Activated T-helper 2 cell treated with anti-CD3 and anti-CD28 coated beads, Interferon-gamma antibody, Interleukin-2, Interleukin-4, amounts not matched to agents 10 μg/mL and 5 μg/mL and 100 μg/mL, durations not matched to agents 14 hours and 24 hours and 36 hours (primary cell): ENCODE measurements at places on chromosomes 6 and 20.

- H3K36me3 ChIP-seq, result no peaks in the 10 kb centered on the region
- no peak overlapping the region for H3K27ac ChIP-seq
- DNase-seq, result no peak
- no peak overlapping the region for H3K4me3 ChIP-seq
These were observed 9.6 kb upstream of the SLC2A10 start for GRCh38 chr20:46699651-46700359.

DNA sequence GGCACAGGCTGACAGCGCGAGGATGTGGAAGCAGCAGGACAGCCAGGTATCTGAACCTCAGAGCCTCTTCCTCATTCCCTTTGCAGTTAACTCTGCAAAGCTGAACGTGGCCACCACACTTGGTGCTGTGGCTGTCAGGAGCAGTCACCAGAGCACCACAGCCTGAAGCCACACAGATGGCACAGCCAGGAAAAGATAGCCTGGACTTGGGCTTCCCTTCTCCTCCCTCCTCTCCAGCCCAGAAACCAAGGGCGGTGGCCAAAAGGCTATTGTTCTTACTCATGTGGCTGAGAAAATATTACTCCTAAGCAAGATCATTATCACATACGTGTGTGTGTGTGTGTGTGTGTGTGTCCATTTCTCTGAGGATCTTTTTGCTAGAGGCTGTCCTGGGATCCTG lies 39.8 kb downstream of the CD164 start:
- H3K4me3 ChIP-seq, result no peak overlapping the region
- no peak overlapping the region for H3K27ac ChIP-seq
- no peak for DNase-seq

DNA sequence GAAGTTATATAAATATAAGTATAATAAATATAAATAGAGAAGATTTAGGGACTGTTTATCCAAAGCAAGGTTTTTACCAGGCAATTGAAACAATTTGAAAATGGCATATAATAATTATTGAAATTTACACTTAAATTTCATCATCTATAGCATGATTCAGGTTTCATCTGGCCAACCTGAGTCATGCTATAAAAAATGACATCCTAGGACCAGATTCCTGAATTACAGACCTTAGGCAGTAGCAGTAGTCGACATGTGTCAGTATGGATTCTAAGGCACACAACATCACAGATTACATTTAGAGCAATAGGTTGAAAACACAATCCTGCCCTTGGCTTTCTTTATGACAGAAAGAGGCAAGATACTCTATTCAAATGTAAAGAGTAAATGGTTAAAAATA lies 592.3 kb downstream of the PHF3 start:
- no peaks in the 10 kb centered on the region for H3K4me1 ChIP-seq
- DNase-seq, result no peak
- no peak overlapping the region for H3K4me3 ChIP-seq
- no peak overlapping the region for H3K27ac ChIP-seq
- H3K27me3 ChIP-seq, result no peaks in the 10 kb centered on the region
- no peaks in the 10 kb centered on the region for H3K36me3 ChIP-seq

DNA sequence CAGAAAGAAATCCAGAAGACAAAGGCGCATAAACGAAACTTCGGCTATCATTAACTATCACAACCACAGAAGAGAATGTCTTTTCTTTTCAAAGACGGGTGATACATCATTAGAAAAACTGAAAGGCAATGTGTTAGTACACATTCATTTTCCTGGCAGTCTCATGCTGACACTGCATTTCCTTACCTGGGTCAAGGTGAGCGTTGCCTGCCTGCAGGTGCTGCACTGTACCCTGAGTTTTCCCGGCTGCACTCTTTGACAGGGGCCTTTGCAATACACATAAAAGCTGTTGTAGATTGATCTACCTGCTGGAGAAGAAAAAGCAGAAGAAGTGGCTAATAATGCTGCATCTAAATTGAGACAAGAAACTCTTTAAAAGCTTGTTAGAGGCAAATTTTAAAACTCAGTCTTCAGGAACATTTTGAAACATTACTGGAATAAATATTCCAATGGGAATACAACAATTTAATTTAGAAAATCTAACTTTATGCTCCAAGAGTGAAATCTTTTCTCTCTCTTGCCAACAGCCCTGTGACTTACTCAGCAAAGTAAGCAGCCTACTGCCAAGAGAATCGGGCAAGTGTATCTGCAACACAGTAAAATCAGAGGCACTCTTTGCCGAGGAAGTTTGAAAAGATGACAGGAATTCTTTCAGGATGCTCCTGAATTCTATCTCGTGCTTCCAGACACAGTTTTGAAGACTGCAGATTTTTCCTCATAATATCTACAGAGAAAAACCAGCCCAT lies 526.4 kb downstream of the PRKN start:
- no peak for DNase-seq
- no peak overlapping the region for H3K27ac ChIP-seq
- no peaks in the 10 kb centered on the region for H3K4me1 ChIP-seq
- no peaks in the 10 kb centered on the region for H3K27me3 ChIP-seq

DNA sequence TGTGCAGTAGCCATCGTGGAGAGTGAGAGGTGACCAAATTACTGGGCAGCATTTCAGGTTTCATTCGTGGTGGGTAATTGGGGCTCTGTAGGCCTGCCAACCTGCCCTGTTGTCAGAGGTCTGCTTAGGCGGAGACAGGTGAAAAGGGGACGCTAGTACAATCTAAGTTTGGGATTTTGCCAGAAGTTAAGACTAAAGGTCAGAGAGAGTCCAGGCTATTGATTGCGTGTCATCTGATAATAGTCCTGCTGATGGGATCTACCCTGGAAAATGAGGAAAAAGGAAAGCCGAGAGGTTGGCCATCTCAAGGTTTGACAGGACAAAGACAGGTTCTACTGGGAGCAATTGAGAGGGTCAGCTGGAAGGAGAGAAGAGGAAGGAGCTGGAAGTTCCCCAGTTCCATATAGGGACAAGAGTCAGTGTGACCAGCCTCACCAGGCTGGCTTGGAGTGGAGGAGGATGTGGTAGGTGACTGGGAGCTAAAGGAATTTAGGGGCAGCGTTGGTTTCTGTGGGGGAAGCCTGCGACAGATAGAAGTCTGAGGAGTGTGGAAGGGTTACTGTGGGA lies 10.9 kb downstream of the ARFGEF2 start:
- H3K4me3 ChIP-seq, result no peak overlapping the region
- H3K36me3 ChIP-seq, result peaks cover 3% of the 10 kb centered on the region
- H3K27me3 ChIP-seq, result no peaks in the 10 kb centered on the region
- no peak overlapping the region for H3K27ac ChIP-seq

DNA sequence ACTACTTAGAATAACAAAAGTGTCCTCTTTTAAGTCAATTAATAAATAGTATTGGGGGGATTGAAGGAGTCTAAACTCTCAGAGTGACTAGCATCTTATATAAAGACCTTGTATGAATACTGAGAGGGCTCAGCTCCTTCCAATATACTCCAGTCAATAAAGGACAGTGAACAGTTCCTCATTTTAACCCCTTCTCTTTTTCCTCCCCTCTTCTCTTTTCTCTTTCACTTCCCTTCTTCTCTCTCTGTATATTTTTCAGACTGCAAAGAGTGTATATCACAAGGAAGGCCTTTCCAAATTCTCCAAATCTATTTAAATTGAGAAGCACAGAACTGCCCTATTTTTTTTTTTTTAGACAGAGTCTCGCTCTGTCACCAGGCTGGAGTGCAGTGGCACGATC lies 99.5 kb downstream of the CD164 start:
- no peak overlapping the region for H3K4me3 ChIP-seq
- H3K27me3 ChIP-seq, result peaks cover 8% of the 10 kb centered on the region
- DNase-seq, result no peak

GRCh38 chr6:167125410-167125809 lies 2.5 kb downstream of the CCR6 start:
- no peak overlapping the region for H3K27ac ChIP-seq
- H3K27me3 ChIP-seq, result peaks cover 5% of the 10 kb centered on the region
- no peaks in the 10 kb centered on the region for H3K36me3 ChIP-seq
- H3K4me3 ChIP-seq, result no peak overlapping the region
- no peaks in the 10 kb centered on the region for H3K4me1 ChIP-seq
- DNase-seq, result no peak

DNA sequence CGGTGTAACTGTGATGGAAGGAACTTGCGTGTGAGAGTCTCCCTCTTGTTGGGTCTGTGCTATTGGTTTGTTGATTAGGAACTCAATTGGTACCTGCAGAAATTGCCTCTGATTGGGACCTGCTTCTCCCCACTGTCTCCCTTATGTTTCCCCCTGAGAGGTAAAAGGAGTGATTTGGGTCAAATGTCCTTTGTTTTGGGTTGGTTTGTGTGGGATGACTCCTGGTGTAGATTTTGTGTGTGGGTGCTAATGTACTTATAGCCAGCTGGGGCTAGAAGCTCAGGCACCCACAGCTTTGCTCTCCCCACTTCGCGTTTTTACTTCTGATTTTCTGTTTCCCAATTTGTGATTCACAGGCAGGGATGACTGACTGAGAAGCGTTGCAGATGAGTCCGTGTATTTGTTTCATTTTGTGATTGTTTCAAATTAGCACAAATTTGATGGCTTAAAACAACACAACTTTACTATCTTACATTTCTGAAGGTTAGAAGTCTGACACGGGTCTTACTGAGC lies 79.1 kb downstream of the UTRN start:
- no peaks in the 10 kb centered on the region for H3K27me3 ChIP-seq
- peak overlapping the region; percentile 52 for H3K27ac ChIP-seq
- peaks cover 37% of the 10 kb centered on the region for H3K4me1 ChIP-seq
- DNase-seq, result no peak

DNA sequence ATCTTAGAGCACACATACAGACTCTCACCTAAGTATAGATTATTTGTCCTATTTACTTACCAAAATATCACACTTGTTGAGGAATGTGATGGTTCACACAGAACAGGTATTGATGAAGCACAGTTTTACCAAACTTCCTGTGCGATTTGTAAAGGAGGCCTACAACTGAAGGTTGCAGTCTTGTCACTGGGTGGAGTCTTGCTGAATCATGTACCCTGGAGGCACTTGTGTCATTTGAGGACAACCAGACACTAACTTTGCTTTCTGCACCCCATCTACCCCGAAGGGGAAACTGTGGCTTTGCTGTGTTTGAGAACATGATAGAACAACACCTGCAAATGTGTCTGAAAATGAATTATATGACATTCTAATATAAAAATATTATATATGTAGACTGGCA lies 32.4 kb upstream of the HINT3 start:
- H3K4me3 ChIP-seq, result no peak overlapping the region
- peaks cover 75% of the 10 kb centered on the region for H3K36me3 ChIP-seq
- peaks cover 41% of the 10 kb centered on the region for H3K4me1 ChIP-seq
- H3K27ac ChIP-seq, result peak overlapping the region; percentile 4

DNA sequence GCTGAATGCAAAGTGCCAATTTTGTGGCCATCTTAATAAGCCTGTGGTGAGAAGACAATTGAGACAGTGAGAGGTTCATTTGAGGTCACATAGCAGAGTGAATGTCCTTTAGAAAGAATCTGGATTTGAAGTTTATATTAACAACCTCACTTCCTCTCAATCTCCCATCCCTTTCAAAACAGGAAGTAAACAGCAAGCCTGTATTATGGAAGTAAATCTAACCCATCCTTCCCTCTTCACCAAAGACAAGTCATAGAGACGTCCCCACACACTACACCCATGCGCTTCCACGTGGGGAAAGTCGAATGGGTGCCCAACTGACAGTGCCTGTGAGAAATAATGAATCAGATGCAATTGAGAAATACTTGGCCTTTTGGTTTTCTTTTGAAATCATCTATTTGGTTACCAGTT lies 28.8 kb upstream of the CCND3 start:
- no peak for DNase-seq
- no peaks in the 10 kb centered on the region for H3K27me3 ChIP-seq
- H3K4me3 ChIP-seq, result peak overlapping the region; percentile 14
- peaks cover 5% of the 10 kb centered on the region for H3K36me3 ChIP-seq

- H3K27me3 ChIP-seq, result peaks cover 6% of the 10 kb centered on the region
- no peaks in the 10 kb centered on the region for H3K4me1 ChIP-seq
- no peaks in the 10 kb centered on the region for H3K36me3 ChIP-seq
- H3K27ac ChIP-seq, result no peak overlapping the region
- no peak for DNase-seq
These were observed 192.6 kb upstream of the GGTLC1 start for GRCh38 chr20:24181151-24181550.

DNA sequence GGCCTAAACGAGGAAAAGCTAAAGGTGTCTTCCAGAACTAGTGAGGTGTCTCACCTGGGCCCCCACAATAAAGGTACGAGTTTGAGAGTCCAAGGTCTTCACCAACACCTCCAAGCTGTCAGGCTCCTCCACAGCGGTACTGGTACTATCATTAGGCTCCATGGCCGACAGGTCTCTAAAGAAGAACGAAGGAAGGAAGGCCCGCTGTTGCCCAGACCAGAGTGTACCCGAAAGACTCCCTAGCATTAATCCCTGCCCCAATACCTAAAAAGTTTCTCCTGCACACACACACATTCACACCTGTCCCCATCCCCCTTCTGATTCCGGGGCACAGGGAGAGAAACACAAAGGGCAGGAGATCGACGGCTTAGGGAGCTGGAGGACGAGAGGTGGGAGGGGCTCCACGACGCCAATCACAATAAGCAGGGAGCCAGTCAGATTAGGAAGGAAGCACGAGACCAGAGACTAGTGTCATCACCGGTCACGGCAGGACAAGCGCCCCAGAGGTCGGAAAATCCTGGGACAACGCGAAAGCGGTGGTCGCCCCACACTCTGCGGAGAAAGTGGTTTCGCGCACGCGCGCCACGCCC lies 764 bp downstream of the BAG6 start:
- H3K4me3 ChIP-seq, result peak overlapping the region; percentile 87
- no peak for DNase-seq
- H3K27ac ChIP-seq, result peak overlapping the region; percentile 100
- peaks cover 34% of the 10 kb centered on the region for H3K4me1 ChIP-seq
- no peaks in the 10 kb centered on the region for H3K27me3 ChIP-seq

GRCh38 chr6:40931931-40932330 lies 107.1 kb downstream of the UNC5CL start:
- no peaks in the 10 kb centered on the region for H3K36me3 ChIP-seq
- H3K4me3 ChIP-seq, result no peak overlapping the region
- peaks cover 11% of the 10 kb centered on the region for H3K27me3 ChIP-seq
- DNase-seq, result no peak
- no peak overlapping the region for H3K27ac ChIP-seq

DNA sequence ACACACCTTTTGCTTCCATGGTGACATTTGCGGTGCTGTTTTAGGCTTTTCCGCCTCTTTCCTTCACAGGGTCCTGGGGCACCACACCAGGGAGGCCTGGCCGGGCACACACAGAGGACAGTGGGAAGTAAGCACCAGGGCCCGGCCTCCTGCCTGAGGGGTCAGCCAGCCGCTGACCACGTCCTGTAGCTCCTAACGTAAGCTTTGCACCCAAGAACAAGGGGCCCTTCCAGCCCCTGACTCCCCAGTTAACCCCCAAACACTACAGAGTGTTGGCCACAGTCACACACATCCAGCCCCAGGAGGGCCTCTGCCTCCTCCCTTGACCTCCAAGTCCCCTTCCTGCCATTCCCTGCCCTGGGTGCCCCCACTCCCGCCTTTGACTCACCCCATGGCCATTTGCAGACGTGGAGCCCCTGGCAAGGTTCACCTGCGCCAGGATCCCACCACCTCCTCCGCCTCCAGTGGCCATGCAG lies 54.7 kb downstream of the YTHDF1 start:
- no peak for DNase-seq
- no peaks in the 10 kb centered on the region for H3K4me1 ChIP-seq
- H3K36me3 ChIP-seq, result no peaks in the 10 kb centered on the region
- H3K4me3 ChIP-seq, result no peak overlapping the region
- H3K27me3 ChIP-seq, result no peaks in the 10 kb centered on the region
- H3K27ac ChIP-seq, result no peak overlapping the region
